Stimulated activated memory B cell treated with anti-CD40 and anti-IgM and Interleukin-4, amounts not matched to agents 10 μg/mL and 1 μg/mL and 100 μg/mL, for 72 hours (primary cell): ENCODE measurements at places on chromosomes 11 and 22.

DNA sequence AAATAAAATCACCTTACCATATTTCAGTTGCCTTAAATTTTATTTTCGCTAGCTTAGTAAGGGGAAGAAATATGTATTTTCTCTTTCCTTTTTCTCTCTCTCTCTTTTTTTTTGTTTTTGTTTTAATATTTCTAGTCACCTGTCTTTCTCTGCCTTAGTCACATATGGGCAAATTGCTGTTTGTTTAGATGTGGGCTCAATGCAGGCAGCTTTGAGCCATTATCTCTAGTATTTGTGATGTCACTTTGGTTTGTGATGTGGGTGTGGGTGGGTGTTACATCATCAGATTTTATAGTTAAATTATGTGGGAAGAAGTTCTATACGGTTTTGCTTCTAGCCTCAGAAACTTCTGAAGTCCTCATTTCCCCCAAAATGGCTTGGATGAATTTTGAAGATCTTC is at the start of gene C22orf31:
Gene C22orf31, minus strand, starts transcription at position 59 of the 400 bp plus-strand sequence. Its CDS starts 39 bp downstream, at position 20.
- no peak for ATAC-seq

GRCh38 chr11:73988227-73988626 is 5.6 kb upstream of the UCP2 start:
- ATAC-seq = no peak

GRCh38 chr11:95283650-95284049 is 52.6 kb upstream of the SESN3 start:
- ATAC-seq = no peak

DNA sequence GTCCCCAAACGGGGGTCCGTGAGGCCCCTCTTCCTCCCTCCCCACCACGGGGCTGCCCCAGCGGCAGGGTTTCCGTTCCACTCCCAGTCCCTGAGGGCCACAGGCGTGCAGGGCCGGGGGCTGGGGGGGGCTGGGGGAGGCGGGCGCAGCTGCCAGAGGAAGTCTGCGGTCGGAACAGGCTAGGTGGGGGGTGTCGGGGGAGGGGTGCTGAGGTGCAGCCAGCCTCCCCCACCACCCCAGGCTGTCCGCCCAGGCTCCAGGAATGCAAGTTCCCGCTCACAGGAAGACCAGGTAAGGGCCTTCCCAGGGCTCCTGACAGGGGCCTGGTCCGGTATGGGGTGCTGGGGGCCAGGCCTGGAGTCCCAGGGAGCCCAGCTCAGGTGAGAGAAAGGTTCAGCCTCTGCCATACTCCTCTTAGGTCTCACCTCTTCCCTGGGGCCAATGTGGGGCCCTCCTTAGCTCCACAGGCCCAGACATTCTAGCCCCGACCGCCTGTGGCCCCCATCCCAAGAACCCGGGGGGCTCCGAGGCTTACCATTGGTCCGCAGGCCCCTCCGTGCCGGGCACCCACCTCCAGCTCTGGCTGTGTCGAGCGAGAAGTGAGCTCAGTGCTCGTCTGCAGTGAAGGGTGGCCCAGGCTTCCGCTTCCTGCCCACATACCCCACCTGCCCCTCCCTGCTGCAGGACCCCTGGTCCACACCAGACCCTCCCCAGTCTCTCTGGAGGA is at the start of gene PTPRCAP:
Gene PTPRCAP, minus strand, starts transcription at position 601 of the 727 bp plus-strand sequence. Its CDS starts 63 bp downstream, at position 538.
- ATAC-seq = peak; percentile 65

DNA sequence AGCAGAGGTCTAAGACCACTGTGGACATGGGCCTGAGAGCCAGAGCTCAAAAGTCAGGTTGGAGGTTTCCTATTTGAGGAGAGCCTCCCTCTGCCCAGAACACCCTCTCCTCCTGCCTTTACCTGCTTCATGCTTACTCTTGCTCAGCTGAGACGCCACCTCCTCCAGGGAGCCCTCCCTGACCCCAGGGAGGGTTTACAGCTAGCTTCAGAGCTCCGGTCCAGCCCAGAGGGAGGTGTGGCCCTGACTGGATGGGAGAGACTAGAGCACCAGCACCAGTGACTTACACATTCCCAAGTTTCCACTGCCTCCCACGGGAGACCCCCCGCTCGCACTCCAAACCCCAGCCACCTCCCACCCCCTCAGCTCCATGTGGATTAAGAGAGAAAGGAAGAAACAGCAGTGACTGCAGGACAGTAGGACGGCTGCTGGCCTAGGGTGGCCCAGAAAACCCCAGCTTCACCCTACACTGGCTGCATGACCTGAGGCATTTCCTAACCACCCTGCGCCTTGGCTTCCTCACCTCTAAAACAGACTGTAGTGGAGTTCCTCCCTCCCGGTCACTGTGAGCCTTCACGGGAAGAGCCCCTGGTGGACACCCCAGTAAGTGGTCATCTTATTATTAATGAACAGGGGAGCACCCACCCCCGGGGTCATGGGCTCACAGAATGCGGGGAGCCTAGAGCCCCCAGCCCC is 24.5 kb upstream of the PDGFB start:
- no peak for ATAC-seq
